Fibroblast of skin of right biceps (primary cell): ENCODE measurements at places on chromosomes 3 and 15.
A peak's percentile ranks its signal among the peaks of the same experiment; 100 is the strongest.

DNA sequence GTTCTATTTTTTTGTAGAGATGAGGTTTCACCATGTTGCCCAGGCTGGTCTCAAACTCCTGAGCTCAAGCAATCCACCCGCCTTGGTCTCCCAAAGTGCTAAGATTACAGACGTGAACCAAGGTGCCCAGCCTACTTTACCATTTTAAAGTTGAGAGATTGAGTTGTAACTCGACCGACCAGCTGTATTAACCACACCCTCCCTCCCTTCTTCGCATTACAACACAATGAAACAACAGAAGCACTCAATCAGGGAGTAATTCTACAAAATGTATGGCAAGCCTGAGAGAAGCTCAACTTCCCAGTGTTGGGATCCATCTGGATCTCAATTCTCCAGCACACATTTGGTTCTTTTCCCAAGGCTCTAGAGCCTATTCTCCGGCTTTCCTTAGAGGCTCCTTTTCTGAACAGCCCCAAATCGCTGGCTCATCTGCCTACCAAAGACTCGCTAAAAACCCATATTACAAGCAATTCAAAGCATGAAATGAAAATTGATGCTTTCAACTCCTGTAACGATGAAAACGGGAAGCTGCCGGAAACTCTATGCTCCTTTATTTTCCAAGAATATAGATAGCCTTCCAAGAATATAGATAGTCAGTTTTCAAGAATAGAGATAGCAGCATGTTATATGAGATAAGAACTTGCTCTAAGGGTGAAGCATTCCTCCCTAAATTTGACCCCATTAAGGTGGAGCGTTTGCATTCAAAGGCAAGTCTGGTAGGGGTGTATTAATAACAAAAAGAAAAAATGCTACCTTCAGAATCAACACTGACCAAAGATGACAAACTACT lies 450.9 kb downstream of the MAGI1 start:
- no peak for DNase-seq

DNA sequence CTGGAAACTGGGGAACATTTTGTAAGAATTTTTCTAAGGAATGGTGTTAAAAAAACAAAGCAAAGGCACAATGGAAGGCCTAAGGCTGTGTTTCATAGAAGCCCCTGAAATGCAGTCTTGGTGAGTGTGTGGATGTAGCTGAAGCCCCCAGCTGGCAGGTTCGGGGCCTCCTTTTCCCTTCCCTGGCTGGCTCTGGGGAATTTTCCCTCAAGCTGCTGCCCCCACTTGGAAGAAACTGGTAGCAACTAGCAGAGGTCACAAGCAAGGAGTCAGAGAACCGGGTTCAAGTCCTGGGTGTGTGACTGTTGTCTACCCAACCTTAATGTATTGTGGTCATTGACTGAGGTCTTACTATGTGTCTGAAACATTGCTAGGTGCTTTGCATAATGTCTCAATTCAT lies 85.3 kb upstream of the MYZAP start:
- DNase-seq = no peak

GRCh38 chr3:127677541-127678314 lies 5.0 kb downstream of the ABTB1 start:
- no peak for DNase-seq

DNA sequence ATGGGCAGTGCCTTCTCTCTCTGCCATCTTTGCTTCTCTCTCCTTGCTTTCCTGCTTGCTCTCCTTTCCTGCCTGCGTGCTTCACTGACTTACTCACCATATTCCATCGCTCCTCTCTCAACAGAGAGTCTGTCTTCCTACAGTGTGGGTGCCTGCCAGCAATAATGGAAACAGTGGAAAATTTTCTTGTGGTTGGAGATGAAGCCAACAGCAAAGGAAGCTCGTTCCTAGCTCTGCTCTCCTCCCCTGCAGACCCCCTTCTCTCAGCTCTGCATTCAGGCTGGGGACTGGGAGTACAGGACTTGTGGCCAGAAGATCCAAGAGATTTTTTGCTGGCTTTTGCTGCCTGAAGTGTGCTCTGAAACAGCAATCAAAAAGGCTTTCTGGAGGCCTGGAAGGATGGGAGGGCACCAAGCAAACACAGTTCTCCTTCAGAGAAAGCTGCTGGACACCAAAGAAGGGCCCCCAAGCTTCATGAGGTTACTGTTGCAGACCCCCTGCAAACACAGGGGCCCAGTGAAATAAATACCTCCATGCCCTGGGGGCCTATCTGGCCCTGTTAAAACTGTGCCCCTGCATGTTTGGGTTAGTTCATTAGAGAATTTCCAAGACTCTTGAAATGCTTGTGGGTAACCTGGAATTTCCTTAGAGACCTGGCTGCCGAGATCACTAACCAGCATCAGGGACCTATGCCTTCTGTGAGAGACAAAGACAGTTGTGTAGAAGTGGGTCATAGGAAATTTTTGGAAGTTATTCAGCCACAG lies 149.9 kb upstream of the RASGRP1 start:
- peak; percentile 100 for DNase-seq

GRCh38 chr3:129632556-129632955 lies 26.1 kb upstream of the PLXND1 start:
- no peak for DNase-seq

GRCh38 chr15:101633356-101633755 lies 18.8 kb downstream of the TM2D3 start:
- DNase-seq = no peak

- no peak for DNase-seq
Observed at GRCh38 chr15:56783156-56783856, 50.0 kb upstream of the ZNF280D start.

- DNase-seq = no peak
Observed at GRCh38 chr3:101362406-101362805, 42.0 kb upstream of the IMPG2 start.

GRCh38 chr3:25895031-25895430 lies 105.1 kb downstream of the OXSM start:
- no peak for DNase-seq

GRCh38 chr15:68817304-68818065 lies 3.2 kb downstream of the ANP32A start:
- peak; percentile 78 for DNase-seq

DNA sequence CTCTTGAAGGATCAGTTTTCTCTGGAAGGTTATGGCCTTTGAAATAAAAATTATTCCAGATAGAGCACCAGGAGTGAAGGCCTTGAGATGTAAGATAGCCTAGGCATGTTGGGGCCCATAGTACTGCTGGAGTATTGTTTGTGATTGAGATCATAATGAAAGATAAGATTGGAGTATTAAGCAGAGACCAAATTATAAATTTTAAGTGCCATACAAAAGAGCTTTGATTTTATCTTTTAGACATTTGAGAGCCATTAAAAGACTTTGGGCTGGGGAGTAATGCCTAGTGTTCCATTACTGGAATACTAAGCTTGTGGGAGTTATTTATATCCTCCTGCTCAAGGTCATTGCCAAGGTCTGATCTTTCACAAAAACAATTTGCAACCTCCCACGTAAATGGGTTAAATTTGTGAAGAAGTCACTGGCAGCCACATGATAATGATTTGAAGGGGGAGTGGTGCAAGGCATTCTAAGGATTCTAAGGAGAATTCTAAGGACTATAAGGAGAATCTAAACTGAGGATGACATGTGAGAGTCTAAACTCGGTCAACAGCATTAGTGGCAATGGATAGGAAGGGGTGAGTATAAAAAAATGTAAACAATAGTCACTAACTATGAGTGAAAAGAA lies 12.8 kb downstream of the ELL3 start:
- peak; percentile 20 for DNase-seq

DNA sequence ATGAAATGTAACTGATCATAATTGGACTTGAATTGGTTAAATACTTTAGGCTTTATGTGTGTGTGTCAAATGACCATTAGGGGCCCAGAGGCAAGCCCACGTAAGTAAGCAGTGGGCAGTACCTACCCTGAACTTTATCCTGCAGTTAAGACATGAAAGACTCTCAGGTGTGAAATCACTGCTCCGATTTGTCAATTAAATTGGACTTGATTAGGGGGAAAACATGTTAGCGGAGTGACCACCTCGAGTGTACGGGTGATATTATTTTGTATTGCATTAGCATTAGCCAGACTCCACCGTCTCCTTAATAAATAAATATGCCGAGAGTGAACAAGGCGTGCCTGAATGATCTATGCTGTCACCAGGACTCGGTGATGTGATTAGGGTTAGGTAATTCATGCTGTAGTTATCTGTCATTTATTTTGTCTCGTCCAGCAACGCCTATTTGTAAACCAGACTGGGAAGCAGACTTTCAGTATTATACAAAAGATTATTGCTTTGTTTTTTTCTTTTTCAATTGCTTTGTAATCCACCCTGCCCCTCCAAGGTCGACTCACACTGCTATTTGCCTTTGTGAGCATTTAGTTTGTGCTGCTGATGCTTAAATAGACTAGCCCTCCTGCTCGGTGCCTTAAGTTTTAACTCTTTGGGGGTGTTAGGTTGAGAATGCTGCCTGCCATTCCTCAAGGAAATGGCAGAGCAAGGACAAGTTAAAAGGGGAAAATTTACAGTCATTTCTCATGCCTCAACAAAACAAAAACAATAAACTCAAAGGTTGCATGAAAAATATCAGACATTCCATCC lies 1.8 kb downstream of the RBMS3 start:
- DNase-seq = peak; percentile 59

- no peak for DNase-seq
Observed at GRCh38 chr3:42689421-42690014, 4.2 kb downstream of the KLHL40 start.

- DNase-seq = peak; percentile 19
Observed at GRCh38 chr15:90449206-90449735, 61.2 kb downstream of the IQGAP1 start.

DNA sequence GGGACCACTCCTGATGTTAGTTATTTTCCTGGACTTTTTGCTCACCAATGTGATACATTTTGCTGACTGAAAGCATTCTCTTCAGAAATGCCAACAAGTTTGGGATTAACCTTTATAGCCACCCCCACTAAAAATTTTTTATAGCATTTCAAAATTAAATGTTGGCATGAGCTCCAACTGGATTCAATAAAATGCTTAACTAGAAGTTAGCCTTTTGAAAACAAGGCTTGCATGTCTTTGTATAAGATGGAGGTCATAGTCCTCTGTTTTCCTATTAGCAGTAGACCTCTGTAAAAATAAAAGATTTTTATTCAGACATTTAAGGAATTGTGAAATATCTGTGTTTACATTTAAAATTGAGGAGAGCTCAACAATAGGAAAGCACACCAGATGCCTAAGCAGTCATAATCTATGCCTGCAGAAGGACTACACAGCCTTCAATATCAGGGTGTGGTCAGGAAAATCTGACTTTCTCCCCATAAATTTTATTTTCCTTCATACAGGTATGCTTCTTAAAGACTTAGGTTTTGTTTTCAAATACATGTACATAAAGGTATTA lies 87.2 kb downstream of the DNAJC13 start:
- DNase-seq = no peak

DNA sequence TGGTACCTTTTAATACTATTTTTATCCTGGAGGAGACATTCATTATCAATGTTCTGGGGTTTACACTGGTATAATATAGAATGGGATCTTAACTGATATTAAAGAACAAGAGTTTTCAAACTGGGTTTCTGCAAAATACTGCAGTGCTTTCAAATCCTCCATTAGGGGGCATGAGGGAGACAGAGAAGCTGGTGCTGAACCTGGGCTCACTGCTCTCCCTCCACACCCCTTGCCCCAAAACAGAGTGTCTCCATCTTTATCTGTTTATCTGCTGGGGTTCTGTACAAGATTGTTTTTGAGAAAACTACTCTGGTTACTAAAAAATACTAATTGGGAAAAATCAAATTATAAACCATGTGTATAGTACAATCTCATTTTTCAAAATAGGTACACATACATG lies 41.7 kb downstream of the CADPS start:
- peak; percentile 26 for DNase-seq

DNA sequence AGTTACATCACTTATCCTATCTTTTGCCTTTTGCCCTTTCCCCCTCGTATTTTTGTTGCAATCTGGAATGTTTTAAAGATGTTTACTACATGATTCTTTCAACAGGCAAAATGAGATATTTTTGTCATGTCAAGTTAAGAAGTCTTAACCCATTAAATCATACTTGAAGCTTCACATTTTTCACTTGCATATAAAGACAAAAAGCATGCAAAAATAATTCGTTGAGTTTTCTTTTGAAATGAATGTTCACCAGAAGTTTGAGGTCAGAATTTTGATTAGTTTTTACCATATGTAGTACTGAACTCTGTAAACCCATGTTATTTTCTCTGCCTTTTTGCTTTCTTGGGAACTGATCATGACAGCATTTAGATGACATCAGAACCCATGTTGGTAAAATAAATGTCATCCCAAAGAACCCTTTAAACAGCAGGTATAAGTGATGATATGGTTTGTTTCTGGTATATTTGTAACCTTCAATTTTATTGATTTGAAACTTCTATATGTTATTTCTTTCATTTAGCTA lies 188.5 kb downstream of the GHSR start:
- peak; percentile 34 for DNase-seq

- peak; percentile 59 for DNase-seq
Observed at GRCh38 chr15:92809880-92810361, 90.2 kb upstream of the CHD2 start.

DNA sequence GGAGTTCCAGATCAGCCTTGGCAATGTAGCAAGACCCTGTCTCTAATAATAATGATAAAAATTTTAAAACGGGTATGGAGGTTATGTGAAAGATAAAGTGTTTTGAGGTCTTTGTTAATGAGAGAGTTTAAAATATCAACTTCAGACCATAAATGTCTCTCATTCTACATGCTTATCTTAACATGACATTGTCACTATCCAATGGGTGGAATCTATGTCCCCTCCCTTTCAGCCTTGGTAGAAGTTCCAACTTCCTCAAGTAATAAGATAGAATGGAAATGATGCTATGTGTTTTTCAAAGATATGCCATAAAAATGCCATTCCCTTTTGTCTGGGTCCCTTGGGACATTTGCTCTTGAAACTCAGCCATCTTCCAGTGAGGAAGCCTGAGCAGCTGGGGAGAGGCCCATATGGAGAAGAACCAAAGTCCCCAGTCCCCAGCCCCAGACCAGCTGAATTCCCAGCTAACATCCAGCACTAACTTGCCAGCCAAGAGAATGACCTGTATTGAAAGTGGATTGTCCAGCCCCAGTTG lies 17.0 kb downstream of the RPSA start:
- peak; percentile 22 for DNase-seq

DNA sequence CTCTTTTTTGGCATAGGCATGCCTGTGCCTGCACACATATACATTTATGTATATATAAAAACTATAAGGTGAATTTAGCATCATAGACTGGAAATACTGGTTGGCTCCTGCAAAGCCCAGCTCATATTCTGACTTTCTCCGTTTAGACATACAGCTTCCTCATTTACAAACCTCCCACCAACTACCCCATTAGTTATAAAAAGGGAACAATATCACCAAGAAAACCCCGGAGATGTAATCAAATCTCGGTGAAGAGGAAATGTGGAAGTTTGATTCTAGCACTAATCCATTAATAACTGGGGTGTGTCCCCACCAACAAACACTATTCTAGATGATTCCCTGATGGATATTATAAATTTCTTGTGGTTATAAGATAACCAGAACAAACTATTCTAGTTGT lies 517.7 kb upstream of the TBL1XR1 start:
- no peak for DNase-seq

DNA sequence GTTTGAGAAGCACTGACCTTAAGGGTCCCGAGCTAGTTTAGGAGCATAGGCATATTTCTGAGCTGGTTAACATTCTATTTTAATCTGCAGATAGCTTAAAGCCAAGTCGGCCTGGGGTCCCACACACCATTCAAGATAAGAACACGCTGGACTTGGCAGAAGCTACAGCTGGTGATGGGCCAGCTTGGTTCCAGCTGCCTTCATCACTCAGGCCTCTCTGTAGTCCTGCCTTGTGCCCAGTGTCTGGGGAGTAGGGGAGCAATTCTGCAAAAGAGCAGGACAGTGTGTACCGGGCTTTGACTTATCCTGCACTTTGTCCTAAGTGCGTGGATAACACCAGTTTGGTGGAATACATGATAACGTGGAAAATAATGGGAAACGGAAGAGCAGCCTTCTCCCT lies 164.5 kb downstream of the MEGF11 start:
- no peak for DNase-seq
